A375 (cell line): ENCODE measurements at places on chromosomes 16 and 17. TPM values are rescaled to one million over a fixed set of nuclear protein-coding genes. Genes with fewer than 3 reads are reported as not detected.

FZD2 gene
- 7.5 and 10.3 TPM in 2 replicates for total RNA-seq

CD7 gene
- 0.11 TPM in 1 of 2 replicates, not detected in the other for total RNA-seq

ELMO3 gene
- total RNA-seq, result 1.6 and 3.5 TPM in 2 replicates

NXPH3 gene
- total RNA-seq, result not detected in 2 replicates

LONP2 gene
- 46.4 and 57.6 TPM in 2 replicates for total RNA-seq

CES5A gene
- total RNA-seq, result not detected in 2 replicates

APOBR gene
- 0.05 and 0.19 TPM in 2 replicates for total RNA-seq

SCNN1G gene
- not detected in 2 replicates for total RNA-seq

SALL1 gene
- 9.5 and 12.4 TPM in 2 replicates for total RNA-seq

IGFALS gene
- total RNA-seq, result 0.29 TPM in 1 of 2 replicates, not detected in the other

THUMPD1 gene
- total RNA-seq, result 53.8 and 57.1 TPM in 2 replicates

ATAD5 gene
- total RNA-seq, result 6.9 and 8.6 TPM in 2 replicates

CFAP97D1 gene
- total RNA-seq, result not detected in 2 replicates

FBXL16 gene
- 0.04 TPM in 1 of 2 replicates, not detected in the other for total RNA-seq

TBC1D28 gene
- total RNA-seq, result not detected in 2 replicates
